ENCODE measurements at places on chromosomes 6 and 20.

DNA sequence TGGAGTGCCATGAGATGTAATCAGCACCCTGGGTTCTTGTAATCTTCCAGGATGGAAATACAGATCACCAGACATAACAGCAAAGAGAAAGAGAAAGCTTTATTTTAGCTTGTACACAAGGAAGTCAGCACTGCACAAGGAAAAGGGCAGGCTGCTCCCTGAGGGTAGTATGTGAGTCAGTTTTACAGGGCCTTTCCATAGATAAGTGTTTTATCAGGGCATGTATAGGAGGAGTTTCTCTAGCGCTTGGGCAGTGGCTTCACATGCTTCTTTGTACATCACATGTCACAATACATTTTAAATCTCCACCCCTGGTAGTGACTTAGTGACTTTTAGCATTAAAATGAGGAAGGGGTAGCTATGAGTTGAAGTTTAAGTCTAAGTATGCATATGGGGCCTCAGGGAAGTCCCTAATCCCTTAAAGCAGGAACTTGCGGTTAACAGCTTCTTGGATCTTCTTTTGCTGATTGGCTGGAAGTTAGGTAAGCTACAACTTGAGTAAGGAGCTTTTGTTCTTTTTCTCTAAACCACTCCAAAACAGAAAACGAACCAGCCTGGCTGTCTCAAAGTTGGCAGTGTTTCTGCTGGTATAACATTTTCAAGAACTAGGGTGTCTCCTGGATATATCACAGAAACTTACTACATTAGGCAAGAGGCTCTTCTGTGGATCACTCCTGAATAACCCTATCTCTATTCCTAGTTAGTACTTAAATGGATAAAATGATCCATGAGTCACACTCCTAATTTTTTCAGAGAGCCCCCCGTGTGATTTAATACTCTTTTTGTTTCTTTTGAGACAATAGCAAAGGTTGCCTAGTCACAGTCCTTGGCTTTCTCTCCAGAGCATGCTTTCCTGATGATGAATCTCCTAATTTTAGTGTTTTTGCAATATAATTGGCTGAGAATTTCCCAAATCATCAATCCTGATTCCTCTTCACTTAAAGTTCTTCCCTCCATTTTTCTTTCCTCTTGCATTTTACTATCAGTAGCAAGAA, 60.2 kb downstream of the MRAP2 start:
- no peak for DNase-seq

- no peak for DNase-seq
Measured at GRCh38 chr6:5763407-5763806, 243.3 kb downstream of the NRN1 start.

GRCh38 chr20:51174536-51174935, 151.6 kb upstream of the KCNG1 start:
- no peak for DNase-seq

- DNase-seq: no peak
Measured at GRCh38 chr6:33589392-33589730, 9.3 kb upstream of the BAK1 start.

DNA sequence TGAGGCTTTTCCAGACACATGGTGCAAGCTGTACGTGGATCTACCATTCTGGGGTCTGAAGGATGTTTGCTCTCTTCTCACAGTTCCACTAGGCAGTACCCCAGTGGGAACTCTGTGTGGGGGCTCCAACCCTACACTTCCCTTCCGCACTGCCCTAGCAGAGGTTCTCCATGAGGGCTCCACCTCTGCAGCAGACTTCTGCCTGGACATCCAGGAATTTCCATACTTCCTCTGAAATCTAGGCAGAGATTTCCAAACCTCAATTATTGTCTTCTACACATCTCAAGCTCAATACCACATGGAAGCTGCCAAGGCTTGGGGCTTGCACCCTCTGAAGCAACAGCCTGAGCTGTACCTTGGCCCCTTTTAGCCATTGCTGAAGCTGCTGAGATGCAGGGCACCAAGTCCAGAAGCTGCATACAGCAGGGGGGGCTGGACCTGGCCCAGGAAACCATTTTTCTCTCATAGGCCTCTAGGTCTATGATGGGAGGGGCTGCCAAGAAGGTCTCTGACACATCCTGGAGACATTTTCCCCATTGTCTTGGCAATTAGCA, 11.6 kb downstream of the PDSS2 start:
- no peak for DNase-seq

DNA sequence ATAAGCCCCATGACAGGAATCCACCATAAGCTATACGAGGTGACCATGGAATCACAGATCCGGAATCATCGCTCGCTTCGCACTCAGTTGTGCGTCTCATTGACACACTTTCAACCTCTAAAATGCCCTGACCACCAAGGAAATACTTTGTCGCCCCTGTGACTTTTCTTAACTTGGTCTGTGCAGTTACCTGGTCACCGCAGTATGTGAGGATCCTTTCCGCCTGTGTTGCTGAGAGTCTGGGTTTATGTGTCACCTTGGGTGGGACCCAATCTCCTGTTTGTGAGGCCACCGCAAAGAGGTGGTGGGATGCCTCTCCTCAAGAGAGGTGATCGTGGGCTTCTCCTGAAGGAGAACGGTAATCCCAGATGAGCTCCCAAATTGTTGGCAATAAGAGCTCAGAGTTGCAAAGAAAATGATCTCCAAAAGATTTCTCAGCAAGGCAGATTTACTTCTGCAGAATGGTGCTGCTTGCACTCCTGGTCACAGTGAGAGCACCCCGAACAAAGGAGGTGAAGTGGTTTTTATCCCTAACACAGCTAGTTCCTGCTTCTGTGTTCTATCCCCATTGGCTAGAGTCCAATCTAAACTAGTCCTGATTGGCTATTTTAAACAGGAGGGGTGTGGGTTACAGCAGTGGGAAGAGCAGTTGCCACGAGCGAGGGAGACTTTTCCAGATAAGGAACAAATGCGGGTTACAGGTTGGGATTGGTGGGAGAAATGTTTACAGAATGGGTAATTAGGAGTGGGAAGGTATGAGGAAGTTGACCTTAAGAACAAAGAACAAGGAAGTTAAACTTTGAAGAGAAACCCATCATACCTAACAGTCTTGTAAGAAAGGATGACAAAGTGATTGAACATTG, 9.1 kb upstream of the ZNFX1 start:
- no peak for DNase-seq

- DNase-seq: no peak
Measured at GRCh38 chr20:49724408-49725223, 10.9 kb upstream of the B4GALT5 start.

GRCh38 chr20:24742436-24742835, 206.6 kb upstream of the CST7 start:
- no peak for DNase-seq

DNA sequence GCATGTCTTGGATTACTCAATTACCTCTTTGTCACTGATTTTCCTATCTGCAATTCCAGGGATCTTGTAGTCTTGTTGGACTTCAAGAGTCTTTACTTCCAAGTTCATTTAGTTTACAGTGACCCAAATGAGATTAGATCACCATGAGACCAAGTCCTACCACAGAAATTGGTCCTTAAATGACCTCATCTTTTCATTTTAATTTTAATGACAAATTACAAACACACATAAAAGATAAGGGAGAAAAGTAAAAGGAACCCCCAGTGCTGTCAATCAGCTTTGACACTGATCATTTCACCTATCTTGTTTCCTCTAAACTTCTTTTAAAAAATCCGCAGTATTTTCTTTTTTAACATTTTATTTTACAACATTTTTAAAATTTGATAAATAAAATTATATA, 54.9 kb upstream of the FYN start:
- DNase-seq: no peak
